ENCODE measurements at places on chromosomes 5 and 9.

GRCh38 chr9:134389642-134390041, 63.4 kb downstream of the RXRA start:
- no peak for DNase-seq

- no peak for DNase-seq
These were observed 26.9 kb upstream of the SH3PXD2B start for GRCh38 chr5:172481011-172481800.

GRCh38 chr9:92970467-92970923, 23.2 kb downstream of the FGD3 start:
- DNase-seq: no peak

GRCh38 chr5:58886315-58887207, 303.7 kb downstream of the RAB3C start:
- peak; percentile 33 for DNase-seq

GRCh38 chr5:177049285-177049684, 26.8 kb downstream of the ZNF346 start:
- DNase-seq: no peak

DNA sequence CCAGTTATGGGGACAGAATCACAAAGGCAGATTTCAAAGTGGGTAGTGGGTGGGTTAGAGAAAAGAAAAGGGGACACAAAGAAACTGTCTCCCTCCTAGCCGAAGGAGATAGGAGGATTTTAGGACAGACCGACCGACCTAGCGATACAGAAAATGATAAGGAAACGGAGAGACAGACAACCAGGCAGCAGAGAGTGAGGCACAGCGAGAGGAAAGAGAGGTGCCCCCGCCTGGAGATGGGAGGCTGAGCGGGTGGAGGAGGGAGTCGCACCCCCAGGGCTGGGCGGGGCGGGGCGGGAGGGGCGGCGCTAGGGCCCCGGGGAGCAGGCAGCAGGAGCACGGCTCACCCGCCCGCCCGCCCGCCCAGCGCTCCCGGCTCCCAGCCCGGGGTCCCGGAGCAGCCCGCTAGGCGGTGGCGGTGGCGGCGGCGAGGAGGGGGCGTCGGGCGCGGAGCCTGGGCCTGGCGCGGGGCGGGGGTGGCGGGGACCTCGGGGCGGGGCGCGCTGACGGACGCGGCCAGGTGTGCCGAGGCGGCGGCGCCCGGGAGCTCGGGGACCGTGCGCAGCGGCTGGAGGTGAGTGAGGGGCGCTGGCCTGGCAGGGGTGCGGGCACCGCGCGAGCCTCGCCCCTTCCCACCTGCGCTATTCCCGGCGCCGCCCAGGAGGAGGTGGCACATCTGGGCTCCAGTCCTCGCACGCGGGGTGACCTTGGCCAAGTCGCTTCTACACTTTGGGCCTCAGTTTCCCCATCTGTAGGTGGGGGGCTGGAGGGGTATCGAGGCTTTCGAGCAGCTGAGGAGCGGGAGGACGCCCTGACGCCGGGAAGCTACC, 15.9 kb upstream of the SYNPO start:
- peak; percentile 23 for DNase-seq

GRCh38 chr5:127885176-127885575, 182.0 kb downstream of the CCDC192 start:
- no peak for DNase-seq

DNA sequence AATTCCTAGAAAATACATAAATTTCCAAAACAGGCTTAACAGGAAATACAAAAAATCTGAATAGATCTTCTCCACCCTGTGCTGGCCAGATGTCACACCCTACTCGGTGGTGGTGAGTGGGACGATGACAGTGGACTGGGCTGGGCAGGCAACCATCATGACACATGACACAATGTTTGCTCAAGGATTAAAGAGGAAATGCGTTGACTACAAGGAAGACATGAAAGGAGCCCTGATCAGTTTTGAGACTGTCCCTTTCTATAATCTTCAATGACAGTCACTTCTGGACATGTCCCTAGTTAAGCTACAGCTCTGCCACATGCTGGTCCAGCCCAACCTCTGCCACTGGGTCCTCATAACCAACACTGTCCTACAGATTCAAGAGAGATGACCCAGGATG, 99.8 kb downstream of the ZDHHC21 start:
- no peak for DNase-seq

GRCh38 chr5:156912869-156913268, 50.2 kb downstream of the TIMD4 start:
- no peak for DNase-seq

DNA sequence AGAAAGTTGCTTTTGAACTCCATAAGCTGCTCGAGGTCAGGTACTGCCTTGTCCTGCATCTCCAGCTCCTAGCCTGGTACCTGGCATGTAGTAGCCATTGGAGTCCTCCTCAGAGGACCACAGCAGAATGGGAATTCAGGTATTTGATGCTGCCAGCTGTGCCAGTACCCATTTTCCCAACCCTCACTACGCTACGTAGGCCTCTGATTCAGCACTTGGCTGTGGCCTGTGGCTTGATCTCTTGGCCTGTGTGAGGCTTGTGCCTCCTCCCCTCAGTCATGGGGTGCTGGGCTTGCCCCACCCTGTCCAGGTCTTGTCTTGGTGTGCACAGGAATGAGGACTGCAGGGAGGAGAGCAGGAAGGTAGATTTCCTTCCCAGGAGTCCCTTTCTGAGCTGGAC, 11.8 kb downstream of the OTULIN start:
- no peak for DNase-seq

- no peak for DNase-seq
These were observed 512.1 kb upstream of the MEF2C start for GRCh38 chr5:89395111-89395510.

DNA sequence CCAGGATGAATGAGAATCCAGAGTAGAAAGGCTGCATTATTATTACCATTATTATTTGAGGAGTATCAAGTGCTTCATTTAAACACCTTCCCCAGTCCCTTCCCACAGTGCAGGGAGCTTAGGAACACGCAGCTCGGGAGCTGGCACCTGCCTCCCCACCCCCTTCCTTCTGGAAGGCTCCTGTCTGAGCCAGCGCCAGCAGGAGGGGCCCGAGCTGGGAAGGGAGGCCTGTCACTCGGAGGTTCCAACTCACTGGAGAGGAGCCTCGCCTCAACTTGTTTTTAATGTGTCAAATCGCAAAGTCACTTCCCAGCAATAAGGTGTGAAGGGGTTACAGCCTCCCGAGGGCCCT, 156.4 kb upstream of the IRX4 start:
- no peak for DNase-seq

DNA sequence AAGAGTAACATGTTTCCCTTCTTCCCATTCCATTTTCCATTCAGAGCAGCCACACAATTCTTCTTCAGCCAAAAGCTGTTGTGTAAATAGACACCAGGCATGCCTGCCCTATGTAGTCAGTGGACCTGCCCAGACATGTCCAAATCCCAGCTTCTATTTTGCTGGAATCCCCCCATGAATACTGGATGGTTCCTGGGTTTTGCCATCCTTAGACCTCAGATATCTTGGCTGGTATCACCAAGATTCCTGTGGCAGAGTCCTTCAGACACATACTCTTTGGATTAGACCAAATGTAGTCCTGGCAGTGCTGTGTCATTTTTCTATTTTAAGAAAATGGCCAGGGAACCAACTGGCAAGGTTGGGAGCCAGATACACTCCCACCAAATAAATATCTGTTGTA, 10.3 kb downstream of the FST start:
- no peak for DNase-seq

- DNase-seq: no peak
These were observed 876 bp upstream of the JAK2 start for GRCh38 chr9:4984171-4984620.

DNA sequence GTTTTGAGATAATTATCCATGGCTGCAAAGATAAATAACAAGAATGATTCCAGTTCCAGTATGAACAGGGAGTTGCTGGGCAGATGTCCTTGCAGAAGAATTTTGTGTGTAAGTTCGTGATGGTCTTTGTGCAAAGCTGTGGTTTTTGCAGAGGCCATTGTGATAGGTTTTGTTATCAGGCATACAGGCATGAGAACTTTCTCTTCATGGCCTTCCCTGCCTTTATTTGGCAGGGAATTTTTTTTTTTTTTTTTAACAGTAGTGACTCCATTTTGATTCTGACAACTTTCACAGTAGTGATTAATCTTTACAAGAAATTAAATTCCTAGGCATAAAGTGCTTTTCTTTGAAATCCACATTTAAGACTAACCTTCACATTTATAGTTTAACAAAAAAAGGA, 1999.5 kb upstream of the CDH6 start:
- DNase-seq: no peak

DNA sequence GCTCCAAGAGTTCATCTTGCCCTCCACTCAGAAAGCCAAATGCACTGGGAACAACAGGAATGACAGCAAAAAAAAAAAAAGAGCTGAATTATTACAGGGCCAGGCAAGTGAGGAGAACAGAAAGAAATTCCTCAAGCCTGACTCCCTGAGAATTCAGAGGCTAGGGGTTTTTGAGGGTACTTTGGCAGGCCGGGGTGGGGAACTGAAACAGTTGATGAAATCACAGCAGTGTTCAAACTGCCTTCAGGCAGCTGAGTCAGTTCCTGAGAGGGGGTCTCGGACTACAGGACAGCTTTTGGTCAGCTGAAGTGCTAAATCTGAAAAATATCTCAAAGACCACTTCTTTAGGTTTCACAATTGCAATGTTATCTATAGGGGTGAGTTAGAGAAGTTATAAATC, 419.4 kb downstream of the SEMA5A start:
- DNase-seq: no peak

DNA sequence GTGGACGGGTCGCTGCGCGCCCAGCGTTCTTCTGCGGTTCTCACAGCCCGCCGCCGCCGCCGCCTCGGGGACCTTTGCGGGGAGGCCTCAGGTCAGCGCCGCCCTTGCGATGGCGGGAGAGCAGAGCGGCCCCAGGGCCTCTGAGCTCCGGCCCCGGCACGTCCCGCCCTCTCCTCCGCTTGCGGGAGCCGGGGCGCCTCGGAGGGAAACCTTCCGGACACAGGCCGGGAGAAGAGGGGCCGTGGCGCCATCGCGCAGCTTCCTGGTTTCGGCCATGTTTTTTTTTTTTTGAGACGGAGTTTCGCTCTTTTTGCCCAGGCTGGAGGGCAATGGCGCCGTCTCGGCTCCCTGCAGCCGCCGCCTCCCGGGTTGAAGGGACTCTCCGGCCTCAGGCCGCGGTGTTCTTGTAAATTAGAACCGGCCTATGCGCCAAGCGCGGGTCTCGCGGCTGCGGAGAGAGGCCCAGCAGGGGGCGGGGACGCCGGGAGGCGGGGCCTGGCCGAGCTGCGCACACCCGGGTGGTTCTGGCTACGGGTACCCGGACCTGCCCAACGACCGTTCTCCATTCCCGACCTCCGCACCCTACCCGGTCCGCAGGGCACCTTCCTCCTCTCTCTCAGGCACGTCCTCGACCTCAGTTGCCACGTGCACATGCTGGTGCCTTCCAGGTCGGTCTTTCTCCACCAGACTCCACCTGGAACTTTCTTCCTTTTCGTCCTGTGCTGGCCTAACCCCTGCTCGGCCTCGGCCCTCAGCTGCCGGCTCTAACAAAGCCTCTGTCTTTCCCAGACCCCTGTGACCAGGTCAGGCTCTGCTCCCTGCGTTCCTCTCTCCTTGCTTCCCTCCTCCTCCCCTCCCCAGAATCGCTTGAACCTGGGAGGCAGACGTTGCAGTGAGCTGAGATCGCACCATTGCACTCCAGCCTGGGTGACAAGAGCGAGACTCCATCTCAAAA, 28.8 kb upstream of the MGAT1 start:
- peak; percentile 50 for DNase-seq

DNA sequence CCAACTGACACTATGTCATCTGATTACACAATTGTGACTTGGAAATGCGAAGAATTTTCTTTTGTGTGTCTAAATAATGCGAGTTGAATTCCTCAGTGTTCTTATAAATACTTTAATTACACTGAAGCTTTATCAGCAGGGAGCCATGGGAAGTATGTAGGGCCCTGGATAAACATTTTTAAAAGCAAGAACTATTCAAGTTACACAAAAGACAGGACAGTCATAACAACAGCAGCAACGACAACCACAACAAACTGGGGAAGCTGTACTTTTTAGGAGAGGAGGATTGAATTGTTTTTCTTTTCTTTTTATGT, 250.3 kb upstream of the ZNF608 start:
- DNase-seq: no peak

DNA sequence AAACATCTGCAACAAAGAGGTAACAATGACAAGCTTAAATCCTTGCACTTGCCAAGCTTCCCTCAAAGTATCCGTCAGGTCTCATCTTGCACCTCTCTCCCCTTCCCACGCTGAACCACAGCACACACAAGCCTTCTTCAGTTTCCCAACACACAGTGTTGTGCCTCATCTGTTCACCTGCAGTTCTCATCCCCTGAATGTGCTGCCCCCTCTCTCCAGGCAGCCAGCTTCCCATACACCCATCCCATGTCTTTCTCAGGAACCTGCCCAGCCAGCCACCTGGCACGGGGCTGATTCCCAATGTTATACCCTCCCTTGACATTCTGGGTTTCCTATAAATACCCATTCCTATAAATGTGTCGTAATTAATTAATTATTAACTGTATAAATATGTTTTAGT, 314.8 kb downstream of the PRELID2 start:
- DNase-seq: no peak

- DNase-seq: no peak
These were observed 244.1 kb upstream of the PRR16 start for GRCh38 chr5:120219988-120220387.
